Left renal pelvis (tissue), 4 donors: ENCODE measurements at places on chromosomes 12 and 14. TPM values are rescaled to one million over a fixed set of nuclear protein-coding genes. Genes with fewer than 3 reads are reported as not detected.

CLEC4C gene
- polyA plus RNA-seq = not detected

DBX2 gene
- 0.24 TPM for polyA plus RNA-seq

KLRF1 gene
- polyA plus RNA-seq = 0.42 TPM

LHX5 gene
- polyA plus RNA-seq = not detected

STAC3 gene
- 8.9 TPM for polyA plus RNA-seq

PTPRR gene
- polyA plus RNA-seq = 0.79 TPM

PHETA1 gene
- polyA plus RNA-seq = 11.0 TPM

TSHR gene
- polyA plus RNA-seq = 0.22 TPM

ASB2 gene
- polyA plus RNA-seq = 0.34 TPM

TESPA1 gene
- polyA plus RNA-seq = 0.49 TPM

MYL6 gene
- 1,577 TPM for polyA plus RNA-seq

ERBB3 gene
- polyA plus RNA-seq = 59.6 TPM

EML5 gene
- polyA plus RNA-seq = 2.1 TPM

KRT72 gene
- not detected for polyA plus RNA-seq

CCDC92 gene
- 43.9 TPM for polyA plus RNA-seq

RHOF gene
- polyA plus RNA-seq = 4.9 TPM

VASH1 gene
- 34.4 TPM for polyA plus RNA-seq

MYO1H gene
- 2.0 TPM for polyA plus RNA-seq

C12orf50 gene
- 0.47 TPM for polyA plus RNA-seq

PMCH gene
- 0.38 TPM for polyA plus RNA-seq

C1QL4 gene
- polyA plus RNA-seq = 1.4 TPM

MAP3K9 gene
- polyA plus RNA-seq = 4.4 TPM

KLRB1 gene
- 1.3 TPM for polyA plus RNA-seq

SYCP3 gene
- polyA plus RNA-seq = 1.3 TPM

USP15 gene
- 49.0 TPM for polyA plus RNA-seq

RDH16 gene
- polyA plus RNA-seq = 0.53 TPM

EP400 gene
- polyA plus RNA-seq = 35.2 TPM

GSKIP gene
- 20.2 TPM for polyA plus RNA-seq

KRT6A gene
- not detected for polyA plus RNA-seq

TRIM9 gene
- polyA plus RNA-seq = 1.2 TPM

AP1G2 gene
- 80.2 TPM for polyA plus RNA-seq

PLXNC1 gene
- 15.6 TPM for polyA plus RNA-seq

TOMM20L gene
- polyA plus RNA-seq = 1.4 TPM

KANSL2 gene
- 33.6 TPM for polyA plus RNA-seq

HSPA2 gene
- polyA plus RNA-seq = 19.6 TPM

MYF6 gene
- polyA plus RNA-seq = not detected

PIWIL1 gene
- polyA plus RNA-seq = 1.8 TPM

TBK1 gene
- polyA plus RNA-seq = 26.9 TPM

TCTN1 gene
- polyA plus RNA-seq = 54.9 TPM

BCDIN3D gene
- 5.3 TPM for polyA plus RNA-seq
